ENCODE measurements at places on chromosomes 2 and 18. TPM values are rescaled to one million over a fixed set of nuclear protein-coding genes. Genes with fewer than 3 reads are reported as not detected.

SLC5A7 gene
- total RNA-seq: not detected

CAPN13 gene
- total RNA-seq: not detected

ALLC gene
- total RNA-seq: not detected

CD8B2 gene
- total RNA-seq: not detected

BAZ2B gene
- total RNA-seq: 28.9 TPM

MYCN gene
- total RNA-seq: not detected

KCNS3 gene
- 1.0 TPM for total RNA-seq

SP140 gene
- 0.87 TPM for total RNA-seq

DSEL gene
- total RNA-seq: 156 TPM

FBXO48 gene
- total RNA-seq: 0.29 TPM

ZNF892 gene
- total RNA-seq: 7.9 TPM

IL36A gene
- not detected for total RNA-seq

MERTK gene
- total RNA-seq: 0.29 TPM

NCKAP5 gene
- total RNA-seq: 3.5 TPM

STON1 gene
- 14.4 TPM for total RNA-seq

MGAT4A gene
- total RNA-seq: 0.83 TPM

AMER3 gene
- not detected for total RNA-seq

UGT1A6 gene
- not detected for total RNA-seq

SPTBN1 gene
- total RNA-seq: 365 TPM

MDH1 gene
- total RNA-seq: 261 TPM

GRHL1 gene
- total RNA-seq: 0.58 TPM

CDH2 gene
- 6.3 TPM for total RNA-seq

FAM228A gene
- 1.3 TPM for total RNA-seq

NAT8 gene
- total RNA-seq: not detected

RTP5 gene
- not detected for total RNA-seq

IL1RL1 gene
- 0.33 TPM for total RNA-seq

Measured in smooth muscle cell of trachea (primary cell).